ENCODE measurements at places on chromosomes 6 and 20.

GRCh38 chr6:123844011-123844410, 40.3 kb downstream of the NKAIN2 start:
- no peak for DNase-seq

- no peak for DNase-seq
Observed at GRCh38 chr6:149201068-149201655, 116.3 kb upstream of the TAB2 start.

DNA sequence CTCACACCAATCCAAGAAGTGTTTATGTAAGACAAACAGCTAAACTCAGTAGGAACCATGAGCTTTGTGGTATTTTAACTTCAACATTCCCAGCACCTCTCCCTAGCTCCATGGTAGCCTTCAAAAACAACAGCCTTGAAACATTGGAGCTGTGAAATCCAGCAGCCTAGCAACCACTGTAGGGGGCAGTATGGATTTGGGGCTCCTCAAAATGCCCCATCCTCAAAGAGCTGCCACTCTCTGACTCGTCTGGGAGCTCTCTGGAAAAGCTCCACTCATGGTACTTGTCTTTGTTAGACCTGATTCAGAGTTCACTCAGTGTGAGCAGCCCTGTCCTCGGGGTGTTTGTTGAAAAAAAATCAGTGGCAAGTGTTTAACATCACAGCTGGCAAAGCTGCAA, 82.9 kb downstream of the KIF6 start:
- DNase-seq: no peak

DNA sequence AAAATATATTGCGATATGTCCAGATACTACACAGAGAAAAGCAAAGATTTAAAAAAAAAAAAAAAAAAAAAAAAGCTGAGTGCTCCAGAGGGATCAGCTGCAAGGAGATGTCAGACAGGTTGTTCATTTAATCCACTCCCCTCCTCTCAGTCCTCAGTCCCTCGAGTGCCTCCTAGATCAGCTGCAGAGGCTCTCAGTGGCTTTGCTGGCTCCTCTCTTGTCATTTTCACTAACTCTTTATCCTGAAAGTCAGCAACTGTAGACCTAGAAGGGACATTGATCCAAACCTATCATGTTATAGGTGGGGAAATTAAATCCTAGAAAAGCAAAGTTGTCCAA, 61.6 kb downstream of the KIAA0319 start:
- DNase-seq: no peak

DNA sequence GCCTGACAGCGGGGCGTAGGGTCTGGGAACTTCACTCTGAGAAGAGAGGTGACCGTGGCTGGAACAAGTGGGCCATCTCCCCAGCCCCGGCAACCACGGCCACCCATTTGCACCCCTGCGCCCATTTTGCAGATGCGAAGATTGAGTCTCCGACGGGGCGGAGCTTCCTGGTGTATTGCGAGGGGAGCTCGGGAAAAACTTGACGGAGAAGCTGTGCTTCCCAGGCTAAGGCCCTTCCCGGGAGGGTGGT, 653 bp downstream of the ZNF335 start:
- no peak for DNase-seq

DNA sequence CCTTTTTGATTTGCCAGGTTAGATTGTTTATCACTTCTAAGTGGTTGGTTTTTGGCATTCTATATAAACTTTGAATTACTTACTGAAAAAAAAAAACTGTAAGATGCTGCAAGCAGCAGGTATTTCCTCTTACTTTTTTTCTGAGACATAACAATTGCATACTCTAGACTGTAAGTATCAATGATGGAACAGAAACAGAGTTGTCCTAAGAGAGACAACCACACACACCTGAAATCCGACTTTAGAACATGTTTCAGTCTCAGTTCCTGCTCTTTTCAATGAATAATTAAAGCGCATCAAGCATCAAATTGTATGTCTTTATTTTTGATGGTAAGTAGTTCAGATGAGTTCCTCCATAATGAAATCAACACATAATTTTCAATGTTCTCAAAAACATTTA, 105.3 kb upstream of the KHDRBS2 start:
- DNase-seq: no peak

DNA sequence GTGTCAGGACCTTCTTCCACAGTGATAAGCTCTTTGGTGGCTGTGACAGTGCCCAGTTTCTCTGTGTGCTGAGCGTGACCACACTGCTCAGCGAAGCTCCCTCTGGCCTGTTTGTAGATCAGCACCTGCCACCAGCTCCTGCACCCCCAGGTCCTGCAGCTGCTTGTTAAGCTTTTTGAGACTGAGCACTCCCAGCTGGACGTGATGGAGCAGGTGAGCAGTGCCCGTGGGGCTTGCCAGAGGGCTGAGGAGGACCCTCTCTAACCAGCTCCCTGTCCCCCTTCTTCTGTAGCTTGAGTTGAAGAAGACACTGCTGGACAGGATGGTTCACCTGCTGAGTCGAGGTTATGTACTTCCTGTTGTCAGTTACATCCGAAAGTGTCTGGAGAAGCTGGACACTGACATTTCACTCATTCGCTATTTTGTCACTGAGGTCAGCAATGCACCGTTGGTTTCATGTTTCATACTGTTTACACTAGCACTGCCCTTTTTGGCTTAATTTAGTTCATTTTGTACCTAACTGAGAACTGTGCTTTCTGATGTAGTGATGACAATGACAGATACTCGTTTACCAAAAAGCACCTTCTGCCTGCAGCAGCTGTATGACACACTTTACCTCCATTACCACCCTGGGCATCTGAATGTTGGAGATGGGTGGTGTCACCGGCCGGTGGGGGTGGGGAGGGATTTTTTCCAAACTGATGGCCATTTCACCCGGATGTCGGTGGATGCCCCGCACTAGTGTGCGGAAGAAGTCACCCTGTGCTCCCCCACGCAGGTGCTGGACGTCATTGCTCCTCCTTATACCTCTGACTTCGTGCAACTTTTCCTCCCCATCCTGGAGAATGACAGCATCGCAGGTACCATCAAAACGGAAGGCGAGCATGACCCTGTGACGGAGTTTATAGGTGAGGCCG, 12.5 kb downstream of the NELFCD start:
- DNase-seq: no peak

DNA sequence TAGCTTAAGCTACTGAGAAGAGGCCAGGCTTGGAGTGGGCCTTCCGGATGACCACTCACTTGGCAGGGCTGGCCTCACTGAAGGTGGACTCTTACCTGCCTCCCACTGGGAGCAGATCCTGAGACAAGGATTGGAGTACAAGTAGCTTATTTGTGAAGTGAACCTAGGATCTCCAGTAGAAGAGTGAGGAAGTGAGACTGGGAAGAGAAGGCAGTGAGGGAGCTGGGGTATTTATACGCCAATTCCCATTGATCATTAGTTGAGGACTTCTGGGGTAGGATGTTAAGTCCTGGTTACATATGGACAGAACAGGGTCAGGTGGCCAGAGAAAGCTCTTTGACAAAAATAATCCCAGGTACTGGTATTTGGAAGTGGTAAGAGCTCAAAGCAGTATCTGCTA, 32.3 kb upstream of the RNF24 start:
- no peak for DNase-seq

DNA sequence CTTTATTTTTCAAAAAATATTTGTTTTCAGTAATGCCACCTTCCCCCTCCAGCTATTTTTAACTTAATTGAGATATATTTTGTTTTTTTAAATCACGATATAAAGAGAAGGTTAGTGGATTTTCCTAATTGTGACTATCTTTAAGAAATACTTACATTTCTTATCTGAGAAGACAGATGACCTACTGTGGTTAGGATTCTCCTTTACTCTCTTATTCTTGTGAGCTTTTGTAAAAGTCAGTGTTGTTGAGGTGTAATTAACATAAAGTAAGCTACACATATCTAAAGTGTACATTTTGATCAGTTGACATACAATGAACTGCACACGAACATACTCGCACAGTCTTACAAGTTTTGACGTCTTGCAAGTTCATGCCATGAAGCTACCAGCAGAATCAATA, 144.7 kb downstream of the FARS2 start:
- no peak for DNase-seq

GRCh38 chr20:33148040-33148439, 19.9 kb upstream of the BPIFA2 start:
- no peak for DNase-seq

GRCh38 chr20:45909817-45910669, 1.9 kb downstream of the PLTP start:
- no peak for DNase-seq

All from substantia nigra (tissue), 51 donors.